ENCODE measurements at places on chromosomes 12 and 14.
A peak's percentile ranks its signal among the peaks of the same experiment; 100 is the strongest.

- DNase-seq = no peak
These were observed 35.1 kb upstream of the BMAL2 start for GRCh38 chr12:27297566-27297965.

DNA sequence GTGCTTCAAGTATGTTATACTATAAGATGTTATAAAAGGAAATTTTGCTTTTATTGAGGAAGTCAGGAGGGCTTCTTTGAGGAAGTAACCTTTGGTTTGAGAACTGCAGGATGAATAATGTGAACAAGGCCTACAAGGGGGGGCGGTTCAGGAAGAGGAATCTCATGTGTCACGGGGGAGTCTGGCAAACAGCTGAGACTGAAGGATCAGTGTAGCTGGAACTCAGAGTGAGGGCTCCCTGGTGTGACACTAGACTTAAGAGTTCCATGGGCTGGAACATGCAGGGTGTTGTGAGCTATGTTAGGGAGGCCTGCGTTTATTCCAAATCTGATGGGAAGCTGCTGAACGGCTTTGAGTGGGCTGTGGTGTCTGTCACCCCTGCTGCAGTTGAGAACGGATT lies 62.3 kb downstream of the UNC79 start:
- no peak for DNase-seq

- DNase-seq = no peak
These were observed 121.8 kb downstream of the BBS10 start for GRCh38 chr12:76226397-76226796.

GRCh38 chr12:69527506-69528272 lies 57.5 kb downstream of the FRS2 start:
- no peak for DNase-seq

DNA sequence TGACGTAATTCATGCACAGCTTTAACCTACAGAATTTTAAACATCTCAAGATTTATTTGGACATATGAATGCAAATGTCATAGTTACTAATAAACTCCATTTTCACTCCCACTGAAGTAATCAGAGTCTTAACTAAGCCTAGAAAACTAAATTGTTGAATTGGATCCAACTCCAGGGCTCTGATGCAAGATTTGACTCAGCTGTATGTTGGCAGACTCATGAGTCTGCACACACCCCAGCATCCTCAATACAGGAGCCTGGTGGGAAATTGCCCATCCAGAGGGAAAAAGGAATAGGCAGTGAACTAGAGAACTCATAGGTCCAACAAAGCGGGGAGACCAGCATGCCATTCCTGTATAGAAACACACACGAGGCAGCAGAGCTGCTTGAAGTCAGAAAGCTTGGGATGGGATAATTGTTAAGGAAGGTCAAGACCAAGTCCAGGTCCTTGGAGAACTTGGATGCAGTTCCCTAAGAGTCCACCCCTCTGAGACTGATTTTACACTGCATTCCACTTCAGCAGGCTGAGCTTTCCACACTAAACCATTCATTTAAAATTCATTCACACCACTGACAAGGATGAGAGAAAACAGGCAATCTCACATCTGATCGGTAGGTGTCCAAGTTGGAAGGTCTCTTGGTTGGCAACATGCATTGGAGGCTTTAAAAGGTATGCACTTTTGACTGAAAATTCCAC lies 14.4 kb downstream of the TMTC1 start:
- no peak for DNase-seq

DNA sequence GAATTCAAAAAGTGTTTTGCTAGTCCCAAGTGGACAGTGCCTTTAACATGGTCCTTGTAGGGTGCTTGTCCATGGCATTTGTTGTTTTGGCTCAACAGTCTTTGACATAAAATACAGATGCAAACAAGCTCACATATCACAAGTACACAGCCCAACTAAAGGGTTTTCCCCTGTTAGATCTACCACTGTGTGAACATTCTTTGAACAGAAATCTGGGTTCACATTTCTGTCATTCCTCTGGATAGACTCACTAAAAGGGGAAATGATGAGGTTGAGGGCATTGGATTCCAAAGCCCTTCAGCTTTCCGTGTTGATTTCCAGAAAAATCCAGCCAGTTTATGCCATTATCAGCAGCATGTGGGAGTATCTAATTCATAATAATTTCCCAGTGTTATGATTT lies 54.1 kb downstream of the EP400 start:
- DNase-seq = no peak

DNA sequence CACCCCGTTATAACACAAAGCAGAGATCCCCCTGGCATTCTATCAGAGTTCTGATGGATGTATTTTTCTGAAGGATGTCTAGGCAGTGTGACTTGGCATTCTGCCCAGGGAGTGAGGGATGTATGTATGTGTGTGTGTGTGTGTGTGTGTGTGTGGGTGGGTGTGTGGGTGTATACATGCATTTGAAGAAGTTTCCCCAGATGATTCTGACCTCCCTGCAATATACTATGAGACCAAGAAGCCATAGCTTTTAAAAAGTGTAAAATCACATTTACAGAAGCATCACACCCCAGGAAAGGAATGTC lies 59.7 kb upstream of the NAP1L1 start:
- no peak for DNase-seq

DNA sequence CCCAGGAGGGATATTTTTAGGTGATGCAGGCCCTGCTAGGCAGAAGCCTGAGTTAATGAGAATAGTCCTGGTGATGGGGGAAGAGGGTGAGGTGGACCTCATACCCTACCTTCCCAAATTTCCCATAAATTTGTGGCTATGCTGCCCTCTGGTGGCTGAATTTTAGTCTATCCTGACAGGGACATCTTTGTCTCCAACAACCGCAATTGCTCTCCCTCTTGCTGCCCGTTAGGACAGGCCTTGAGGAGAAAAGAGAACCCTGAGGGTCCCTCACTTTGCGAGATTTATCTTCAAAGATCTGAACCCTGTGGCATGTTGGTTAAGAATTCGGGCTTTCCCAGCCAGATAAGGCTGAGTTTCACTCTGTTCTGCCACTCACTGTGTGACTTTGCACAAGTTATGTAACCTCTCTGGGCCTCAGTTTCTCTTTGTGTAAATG lies 9.8 kb upstream of the ZNF385A start:
- DNase-seq = no peak

- no peak for DNase-seq
These were observed 17.3 kb downstream of the TNFAIP2 start for GRCh38 chr14:103140316-103141109.

DNA sequence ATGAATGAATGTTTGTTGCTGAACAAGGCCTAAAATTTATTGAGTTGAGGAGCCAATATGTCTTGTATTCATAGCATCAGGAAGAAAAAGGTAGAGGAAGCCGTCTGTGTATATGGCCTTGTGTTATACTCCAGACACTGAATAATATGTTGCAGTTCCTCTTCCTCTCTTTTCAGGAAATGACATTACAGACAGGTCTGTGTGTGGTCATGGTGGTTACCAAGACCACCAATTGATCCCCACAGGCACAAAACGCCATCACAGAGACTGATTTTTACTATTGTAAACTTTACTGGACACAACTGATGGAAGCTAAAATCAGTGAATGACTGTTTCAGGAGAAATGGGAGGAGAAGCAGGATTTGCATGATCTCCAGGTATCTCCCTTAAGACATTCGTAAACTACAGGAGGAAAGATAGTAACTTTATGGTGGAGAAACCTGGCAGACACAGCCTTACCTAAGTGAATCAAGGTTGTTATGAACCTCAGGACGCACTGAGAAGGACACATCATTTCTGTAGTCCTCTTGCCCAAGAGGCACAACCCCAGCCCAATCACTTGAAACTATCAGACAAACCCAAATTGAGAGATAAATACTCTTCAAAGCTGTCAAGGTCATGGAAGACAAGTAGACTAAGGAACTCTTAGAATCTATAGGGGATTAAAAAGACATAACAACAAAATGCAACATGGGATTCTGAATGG lies 334.1 kb upstream of the RGS6 start:
- DNase-seq = no peak

- no peak for DNase-seq
These were observed 39.4 kb upstream of the E2F7 start for GRCh38 chr12:77104792-77105191.

GRCh38 chr12:46470036-46470627 lies 97.6 kb upstream of the SLC38A2 start:
- DNase-seq = peak; percentile 17

Measured in CD8-positive, alpha-beta memory T cell (primary cell).